ENCODE measurements at places on chromosomes 3 and 15.

- no peak for DNase-seq
These were observed 18.2 kb downstream of the EIF3J start for GRCh38 chr15:44554934-44555723.

- DNase-seq = no peak
These were observed 90.4 kb downstream of the TJP1 start for GRCh38 chr15:29731865-29732264.

DNA sequence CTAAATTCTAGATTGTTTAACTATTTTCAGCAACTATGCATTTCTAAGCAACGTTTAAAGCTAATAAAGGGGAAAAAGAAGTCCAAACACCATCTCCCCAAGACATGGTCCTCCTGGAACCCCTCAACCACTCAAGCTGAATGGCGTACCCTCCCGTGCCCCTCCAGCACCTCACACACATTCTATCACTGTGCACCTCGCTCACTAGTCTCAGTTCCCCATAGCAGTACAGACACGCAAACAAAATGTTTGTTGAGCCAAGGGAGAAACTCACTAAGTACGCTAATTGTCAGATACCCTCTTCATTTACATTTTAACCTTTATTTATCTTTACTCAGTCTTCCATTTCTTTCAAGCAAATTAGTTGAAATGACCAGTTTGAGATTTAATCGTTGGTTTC is 48.8 kb downstream of the ACAP2 start:
- DNase-seq = no peak

GRCh38 chr3:52874160-52874701 is 23.1 kb downstream of the STIMATE start:
- no peak for DNase-seq

GRCh38 chr3:45223889-45224727 is 2.0 kb downstream of the TMEM158 start:
- DNase-seq = no peak

GRCh38 chr15:90436952-90437351 is 48.9 kb downstream of the IQGAP1 start:
- DNase-seq = no peak

DNA sequence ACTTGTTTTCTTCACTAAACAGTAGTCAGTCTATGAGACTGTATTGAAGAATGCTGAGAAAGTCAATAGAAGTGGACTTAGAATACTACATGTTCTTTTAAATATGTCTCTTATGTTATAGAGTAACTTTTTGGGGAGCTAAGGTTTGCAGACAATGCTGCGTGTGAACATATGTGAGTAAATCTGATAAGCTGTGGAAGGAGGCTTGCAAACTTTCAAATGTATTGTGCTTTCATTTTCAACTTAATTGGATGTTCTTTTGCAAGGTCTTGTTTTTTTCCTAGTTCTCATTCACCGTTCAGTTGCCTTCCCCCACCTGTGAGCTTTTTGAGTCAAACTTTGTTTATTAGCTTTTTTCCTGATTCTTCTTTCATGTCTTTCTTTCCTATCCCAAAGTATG is 176.2 kb downstream of the LPP start:
- DNase-seq = no peak

DNA sequence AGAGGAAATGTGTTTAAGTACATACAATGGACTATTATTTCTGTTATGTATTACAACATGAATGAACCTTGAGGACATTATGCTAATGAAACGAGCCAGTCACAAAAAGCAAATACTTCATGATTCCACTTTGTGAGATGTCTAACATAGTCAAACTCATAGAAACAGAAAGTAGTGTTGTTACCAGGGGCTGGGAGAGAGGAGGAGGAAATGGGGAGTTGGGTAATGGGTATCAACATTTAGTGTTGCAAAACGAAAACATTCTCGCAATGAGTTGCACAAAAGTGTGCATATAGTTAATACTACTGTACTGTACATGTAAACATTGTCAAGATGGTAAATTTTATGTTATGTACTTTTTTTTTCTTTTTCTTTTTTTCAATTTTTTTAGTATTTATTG is 194.3 kb downstream of the IL5RA start:
- no peak for DNase-seq

- DNase-seq = no peak
These were observed 146.6 kb downstream of the TBL1XR1 start for GRCh38 chr3:177050501-177051237.

DNA sequence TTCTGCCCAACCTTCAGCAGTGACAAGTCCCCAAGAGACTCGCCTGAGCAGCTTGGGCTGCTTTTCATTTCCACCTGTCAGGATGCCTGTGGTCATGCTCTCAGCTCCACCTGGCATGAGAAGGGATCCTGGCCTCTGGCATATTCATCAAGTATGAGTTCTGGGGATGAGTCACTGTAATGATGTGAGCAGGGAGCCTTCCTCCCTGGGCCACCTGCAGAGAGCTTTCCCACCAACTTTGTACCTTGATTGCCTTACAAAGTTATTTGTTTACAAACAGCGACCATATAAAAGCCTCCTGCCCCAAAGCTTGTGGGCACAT is 3.5 kb downstream of the MYD88 start:
- DNase-seq = no peak

GRCh38 chr3:11625376-11626083 is 18.2 kb downstream of the VGLL4 start:
- DNase-seq = no peak

GRCh38 chr3:79517766-79518413 is 249.9 kb downstream of the ROBO1 start:
- no peak for DNase-seq

GRCh38 chr15:45134682-45135604 is 5.1 kb downstream of the DUOX1 start:
- no peak for DNase-seq

- no peak for DNase-seq
These were observed 11.1 kb downstream of the RYK start for GRCh38 chr3:134239538-134239937.

- no peak for DNase-seq
These were observed 4.2 kb downstream of the PLCL2 start for GRCh38 chr3:16888785-16889607.

- DNase-seq = no peak
These were observed 67.1 kb upstream of the BBX start for GRCh38 chr3:107455621-107456020.

- no peak for DNase-seq
These were observed 64.6 kb upstream of the ATP2C1 start for GRCh38 chr3:130828948-130829947.

DNA sequence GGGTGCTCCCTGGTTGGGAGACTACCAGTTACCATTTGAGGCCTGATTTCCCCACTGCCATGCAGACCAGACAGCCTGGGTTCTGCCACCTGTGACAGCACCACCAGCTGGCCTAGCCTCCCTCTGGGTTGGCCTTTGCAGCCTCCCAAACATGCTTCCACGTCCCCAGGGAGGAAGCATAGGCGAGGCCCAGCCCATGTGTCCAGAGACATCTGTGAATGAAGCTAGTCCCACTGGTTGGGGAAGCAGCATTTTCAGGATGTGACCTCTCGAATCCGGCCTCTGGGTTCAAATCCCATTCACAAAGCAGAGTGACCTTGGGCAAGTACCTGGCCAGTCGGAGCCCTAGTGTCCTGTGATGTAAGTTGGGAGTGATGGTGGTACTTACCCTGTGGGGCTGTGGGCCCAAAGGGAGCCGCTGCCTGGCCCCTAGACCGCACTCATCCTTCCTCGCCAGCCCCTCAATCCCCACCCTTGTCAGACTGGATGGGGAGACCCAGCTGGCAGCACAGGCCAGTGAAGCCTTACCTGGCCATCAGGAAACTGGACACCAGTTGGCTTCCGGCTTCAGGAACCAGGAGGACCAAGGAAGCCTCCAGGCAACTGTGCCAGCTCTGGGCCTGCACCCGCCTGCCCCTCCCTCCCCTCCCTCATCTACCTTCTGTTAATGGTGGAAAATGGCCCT is 6.0 kb downstream of the KLF15 start:
- DNase-seq = no peak

GRCh38 chr3:11288786-11289637 is 16.8 kb downstream of the ATG7 start:
- DNase-seq = no peak

- no peak for DNase-seq
These were observed 92.1 kb upstream of the TSPAN3 start for GRCh38 chr15:77162872-77163633.

DNA sequence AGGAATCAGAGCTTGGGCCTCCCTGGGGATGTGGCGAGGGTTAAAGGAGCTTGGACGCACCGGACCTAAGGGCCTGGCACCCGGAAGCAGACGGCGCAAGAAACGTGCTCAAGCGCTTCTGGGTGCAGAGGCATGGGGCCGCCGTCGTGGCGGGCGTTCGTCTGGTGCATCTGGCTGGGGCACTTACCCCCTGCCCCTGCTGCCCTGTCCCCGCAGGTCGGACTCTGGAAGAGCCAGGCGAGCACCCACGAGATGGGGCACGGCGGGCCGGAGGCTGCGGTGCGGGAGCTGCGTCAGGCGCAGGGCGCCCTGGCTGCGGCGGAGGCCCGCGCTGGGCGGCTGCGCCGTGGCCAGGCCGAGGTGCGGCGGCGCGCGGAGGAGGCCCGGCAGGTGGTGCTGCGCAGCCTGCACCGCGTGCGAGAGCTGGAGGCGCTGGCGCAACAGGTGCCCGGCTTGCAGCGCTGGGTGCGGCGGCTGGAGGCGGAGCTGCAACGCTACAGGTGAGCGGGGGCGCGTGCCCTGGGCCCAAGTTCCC is 2.5 kb downstream of the EFCC1 start:
- no peak for DNase-seq

DNA sequence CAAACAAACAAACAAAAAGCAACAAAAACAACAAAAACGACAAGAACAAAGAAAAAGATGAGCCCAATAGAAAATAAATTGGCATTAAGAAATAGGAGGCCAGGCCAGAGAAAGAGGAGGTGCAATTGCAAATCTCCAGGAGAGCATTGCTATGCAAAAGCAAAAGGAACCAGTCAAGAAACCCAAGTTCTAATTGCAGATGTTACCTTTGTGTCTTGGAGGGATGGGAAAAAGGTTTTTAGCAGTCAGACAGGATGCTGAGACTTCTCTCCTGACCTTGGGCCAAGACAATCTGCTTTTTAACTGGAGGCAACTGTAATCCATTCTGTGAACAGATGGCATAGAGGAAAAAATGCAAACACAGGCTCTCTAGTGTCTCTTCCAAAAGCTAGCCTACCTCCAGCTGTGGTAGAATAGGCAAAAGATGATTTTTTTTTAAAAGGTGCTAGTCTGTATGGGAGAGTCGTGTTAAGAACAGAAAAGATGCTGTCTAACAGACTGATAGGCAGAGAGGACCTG is 56.4 kb downstream of the LSAMP start:
- peak; percentile 82 for DNase-seq

DNA sequence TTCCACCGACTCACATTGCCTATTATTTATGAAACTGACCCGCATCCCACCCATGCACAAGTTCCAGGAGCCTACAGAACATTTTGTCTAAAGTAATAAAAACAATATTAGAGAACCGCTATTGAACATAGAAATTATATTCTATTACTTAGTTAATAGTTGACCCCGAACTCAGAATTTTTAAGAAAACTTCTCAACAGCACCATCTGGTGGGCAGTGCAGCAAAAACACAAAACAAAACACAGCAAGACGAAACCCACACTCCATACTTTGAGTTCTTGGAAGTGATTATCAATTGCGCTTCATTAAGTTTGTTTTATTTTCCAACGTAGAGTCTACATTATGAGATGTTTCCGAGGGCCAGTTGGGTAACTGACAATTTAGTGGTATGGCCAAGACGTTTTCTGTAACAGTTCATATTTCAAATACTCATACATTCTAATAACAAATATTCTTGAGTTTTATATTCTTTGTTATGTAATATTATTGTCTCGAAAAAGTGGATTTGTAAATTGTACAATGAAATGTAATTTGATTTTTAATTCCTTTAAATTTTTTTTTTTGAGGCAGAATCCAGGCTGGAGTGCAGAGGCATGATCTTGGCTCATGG is 24.0 kb upstream of the C3orf70 start:
- peak; percentile 26 for DNase-seq

- no peak for DNase-seq
These were observed 30.1 kb downstream of the GREM1 start for GRCh38 chr15:32747921-32748342.

- no peak for DNase-seq
These were observed 140.4 kb upstream of the CGNL1 start for GRCh38 chr15:57235873-57236272.

DNA sequence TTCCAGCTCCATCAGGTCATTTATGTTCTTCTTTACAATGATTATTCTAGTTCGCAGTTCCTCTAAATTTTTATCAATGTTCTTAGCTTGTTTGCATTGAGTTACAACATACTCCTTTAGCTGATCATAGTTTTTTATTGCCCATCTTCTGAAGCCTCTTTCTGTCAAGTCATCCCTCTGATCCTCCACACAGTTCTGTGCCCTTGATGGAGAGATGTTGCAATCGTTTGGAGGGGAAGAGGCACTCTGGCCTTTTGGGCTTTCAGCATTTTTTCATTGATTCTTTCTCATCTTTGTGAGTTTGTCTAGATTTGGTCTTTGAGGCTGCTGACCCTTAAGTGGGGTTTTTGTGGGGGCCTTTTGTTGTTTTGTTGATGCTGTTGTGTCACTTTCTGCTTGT is 234.6 kb upstream of the CBLB start:
- DNase-seq = no peak

- DNase-seq = no peak
These were observed 13.8 kb downstream of the TMEM266 start for GRCh38 chr15:76073554-76073953.

DNA sequence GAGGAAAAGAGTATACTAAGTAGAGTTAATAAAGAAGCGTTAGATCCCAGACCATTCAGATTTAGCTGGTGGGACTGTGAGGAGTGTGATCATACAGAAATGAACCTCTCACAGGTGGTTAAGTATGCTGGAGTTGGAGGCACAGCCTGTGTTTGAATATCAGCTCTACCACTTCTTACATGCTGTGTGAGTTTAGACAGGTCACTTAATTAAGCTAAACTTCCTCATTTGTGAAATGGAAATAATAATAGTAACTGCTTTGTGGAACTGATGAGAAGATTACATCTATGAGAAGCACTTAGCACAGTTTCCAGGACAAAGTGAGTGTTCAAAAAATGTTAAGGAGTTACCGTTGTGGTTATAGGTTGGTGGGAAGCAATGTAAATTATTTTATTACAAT is 8.4 kb downstream of the ACP3 start:
- DNase-seq = no peak

DNA sequence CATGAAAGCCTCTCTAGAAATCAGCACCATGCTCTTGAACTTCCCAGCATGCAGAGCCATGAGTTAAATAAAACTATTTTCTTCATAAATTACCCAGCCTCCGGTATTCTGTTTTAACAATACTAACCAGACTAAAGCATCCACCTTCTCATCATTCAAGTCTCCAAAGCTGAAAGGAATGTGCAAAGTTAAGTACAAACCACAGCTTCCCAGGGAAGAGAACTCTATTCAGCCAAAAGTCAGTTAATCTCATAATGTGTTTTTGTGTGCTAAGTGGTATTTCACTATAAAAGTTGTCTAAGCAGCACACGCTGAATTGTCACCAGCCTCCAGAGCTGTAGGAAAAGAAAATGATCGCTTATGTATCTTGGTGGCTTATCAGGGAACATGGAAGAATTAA is 135.5 kb upstream of the KCNH8 start:
- no peak for DNase-seq

DNA sequence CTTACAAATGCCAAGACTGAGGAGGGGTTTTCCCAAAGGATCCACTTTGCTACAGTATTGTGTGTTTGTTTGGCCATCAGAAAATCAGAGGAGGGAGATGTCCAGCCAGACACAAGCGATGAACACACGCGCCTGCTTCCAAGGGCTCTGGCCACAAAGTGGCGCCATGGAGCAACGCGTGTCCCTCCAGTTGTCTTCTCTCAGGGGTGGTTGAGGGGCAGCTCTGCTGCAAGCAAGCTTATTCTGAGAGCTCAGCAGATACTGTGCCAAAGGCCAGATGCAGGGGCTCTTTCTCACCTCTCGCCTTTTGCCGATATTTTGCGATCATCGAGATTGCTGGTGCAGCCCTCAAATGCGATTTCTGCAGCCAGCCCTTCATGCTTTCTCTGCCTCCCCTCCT is 88.9 kb upstream of the OSBPL11 start:
- no peak for DNase-seq
